ENCODE measurements at places on chromosomes 5 and 9.

GRCh38 chr9:82363682-82364081, 375.1 kb downstream of the SPATA31D1 start:
- DNase-seq, result no peak

DNA sequence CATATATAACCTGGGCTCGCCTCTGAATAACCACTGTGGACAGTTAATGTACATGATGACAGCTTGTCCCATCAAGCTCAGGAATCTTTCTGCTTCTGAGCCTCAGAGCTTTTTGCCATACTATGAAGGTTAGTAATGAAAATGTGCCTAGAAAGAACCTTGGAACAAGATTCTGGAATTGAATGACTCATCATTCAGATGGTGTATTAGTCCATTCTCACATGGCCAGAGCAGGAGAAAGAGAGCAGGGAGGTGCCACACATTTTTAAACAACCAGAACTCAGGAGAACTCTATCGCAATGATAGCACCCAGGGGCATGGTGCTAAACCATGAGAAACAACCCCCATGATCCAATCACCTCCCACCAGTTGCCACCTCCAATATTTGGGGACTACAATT, 542.1 kb downstream of the PRR16 start:
- DNase-seq, result no peak

DNA sequence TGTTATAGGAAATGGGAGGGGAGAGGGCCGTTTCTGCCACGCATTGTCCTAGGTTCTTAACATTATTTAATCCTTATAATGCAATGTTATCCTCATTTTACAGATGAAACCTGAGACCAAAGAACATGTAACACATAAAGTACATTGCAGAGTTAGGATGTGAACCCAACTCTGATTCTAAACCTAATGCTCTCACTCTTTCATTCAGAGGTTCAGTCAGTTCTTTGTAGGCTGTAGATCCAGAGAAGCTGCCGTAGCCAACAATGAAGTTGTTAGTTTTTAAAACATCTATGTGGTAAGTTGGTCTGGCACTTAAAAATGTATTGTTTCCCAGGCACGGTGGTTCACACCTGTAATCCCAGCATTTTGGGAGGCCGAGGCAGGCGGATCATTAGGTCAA, 10.5 kb upstream of the PSMD5 start:
- DNase-seq, result no peak

GRCh38 chr5:156025656-156026055, 301.3 kb upstream of the SGCD start:
- DNase-seq, result no peak

GRCh38 chr5:123605822-123606221, 93.8 kb downstream of the CSNK1G3 start:
- no peak for DNase-seq

GRCh38 chr5:163790497-163790896, 285.1 kb downstream of the MAT2B start:
- no peak for DNase-seq

DNA sequence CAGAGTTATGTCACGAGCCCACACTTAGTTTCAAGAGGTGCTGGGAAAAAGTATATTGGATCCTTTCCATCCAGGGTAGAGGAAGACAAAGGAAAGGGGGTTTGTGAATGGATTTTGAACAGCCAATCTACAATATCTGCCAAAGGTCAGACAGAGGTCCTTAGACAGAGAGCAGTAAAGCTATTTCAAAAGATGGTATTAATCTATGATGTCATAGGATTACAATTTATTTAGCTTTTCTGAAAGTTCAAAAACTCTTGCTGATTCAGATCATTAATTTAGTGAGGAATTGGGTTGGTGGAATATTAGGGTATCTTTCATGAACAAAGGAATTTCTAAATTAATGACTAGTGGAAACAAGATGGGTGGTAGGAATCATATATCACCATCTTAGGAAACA, 126.9 kb downstream of the NTRK2 start:
- no peak for DNase-seq

- no peak for DNase-seq
These were observed 88.8 kb downstream of the SECISBP2 start for GRCh38 chr9:89407070-89407469.

- no peak for DNase-seq
These were observed 119.8 kb upstream of the PANK3 start for GRCh38 chr5:168699002-168699401.

DNA sequence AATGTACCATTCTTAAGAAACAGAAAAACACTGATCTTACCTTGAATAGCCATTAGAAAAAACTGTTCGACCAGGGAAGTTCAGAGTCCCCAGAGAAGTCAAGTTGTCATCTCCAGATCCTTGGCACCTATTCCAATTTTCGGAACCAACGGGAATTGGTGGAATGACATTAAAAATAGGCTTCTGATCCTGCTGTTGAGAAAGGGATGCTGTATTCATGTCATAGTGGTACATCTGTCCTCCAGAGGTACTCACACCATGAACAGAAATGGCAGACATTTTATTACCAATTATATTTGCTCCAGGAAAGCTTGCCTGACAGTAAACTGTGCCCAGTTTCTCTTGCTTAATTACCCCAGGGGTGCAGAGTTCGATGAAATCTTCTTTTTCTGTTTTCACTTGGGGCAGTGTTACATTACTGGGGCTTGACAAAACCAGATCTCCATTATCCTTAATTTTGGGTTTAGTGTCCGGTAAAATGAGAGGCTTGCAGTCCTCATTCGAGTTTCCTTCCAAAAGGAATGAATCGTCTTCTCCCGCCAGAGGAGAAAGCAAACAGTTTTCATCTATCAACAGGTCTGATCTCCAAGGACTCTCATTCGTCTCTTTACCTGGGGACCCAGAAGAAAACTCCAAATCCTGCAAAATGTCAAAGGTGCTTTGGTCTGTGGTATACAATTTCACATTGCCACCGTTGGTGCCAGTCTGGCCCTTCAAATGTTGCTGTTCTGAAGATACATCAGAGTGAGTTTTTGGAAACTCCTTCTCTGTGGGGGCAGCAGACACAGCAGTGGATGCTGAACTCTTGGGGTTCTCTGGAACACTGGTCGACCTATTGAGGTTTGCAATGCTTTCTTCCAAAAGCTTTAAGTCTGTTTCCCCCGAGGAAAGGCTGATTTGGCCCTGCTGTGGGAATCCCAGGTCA, 3.6 kb downstream of the NR3C1 start:
- no peak for DNase-seq

DNA sequence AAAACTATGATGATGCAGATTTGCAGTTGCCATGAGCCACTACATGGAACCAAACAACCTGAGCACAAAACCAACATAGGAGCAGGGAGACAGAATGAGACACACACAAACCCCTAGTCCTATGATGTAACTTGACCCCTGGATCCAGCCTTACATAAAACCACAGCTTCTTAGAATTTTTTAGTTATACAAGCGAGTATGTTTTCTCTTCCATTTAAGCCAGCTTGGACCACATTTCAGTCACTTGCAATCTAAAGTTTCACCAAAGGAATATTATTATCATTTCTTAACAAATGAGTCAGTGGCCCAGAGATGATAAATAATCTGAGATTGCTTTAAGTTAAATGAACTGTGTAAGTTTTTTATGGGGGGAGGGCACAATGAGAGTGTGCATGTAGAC, 6.8 kb downstream of the SPOCK1 start:
- DNase-seq, result no peak

DNA sequence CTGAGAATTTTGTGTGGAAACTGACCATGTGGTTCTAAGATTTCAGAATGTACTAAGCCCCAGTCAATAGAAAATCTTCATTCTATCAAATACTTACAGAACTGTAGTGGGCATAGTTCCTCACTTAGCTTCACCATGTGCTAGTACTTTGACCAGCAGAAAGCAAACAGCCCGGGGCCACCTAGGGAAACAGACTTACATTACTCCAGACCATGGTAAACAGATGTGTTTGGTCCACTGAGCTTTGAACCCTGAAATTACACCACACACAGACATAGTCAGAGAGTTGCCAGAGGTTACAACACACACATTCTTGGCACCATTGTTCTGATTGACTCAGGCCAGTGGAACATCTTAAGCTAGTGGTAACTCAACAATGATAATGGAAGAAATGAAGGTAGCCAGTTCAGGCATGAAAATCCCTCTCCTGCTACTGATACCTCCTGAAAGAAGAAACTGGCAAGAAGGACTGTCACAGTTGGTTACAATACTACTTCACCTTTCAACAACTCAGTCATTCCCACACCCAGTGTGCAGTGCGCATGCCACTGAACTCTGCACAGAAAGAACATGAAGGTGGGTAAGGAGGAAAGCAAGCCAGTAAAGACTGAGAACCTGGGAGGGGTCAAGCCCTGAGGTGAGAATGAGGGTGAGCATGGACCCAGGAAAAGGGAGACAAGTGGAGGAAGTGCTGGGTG, 18.7 kb upstream of the LECT2 start:
- no peak for DNase-seq

- no peak for DNase-seq
These were observed 1077.4 kb upstream of the ARRDC3 start for GRCh38 chr5:92460505-92460904.

GRCh38 chr5:177495243-177496060, 2.0 kb downstream of the PDLIM7 start:
- no peak for DNase-seq

GRCh38 chr9:3342159-3342777, 183.5 kb downstream of the RFX3 start:
- no peak for DNase-seq

DNA sequence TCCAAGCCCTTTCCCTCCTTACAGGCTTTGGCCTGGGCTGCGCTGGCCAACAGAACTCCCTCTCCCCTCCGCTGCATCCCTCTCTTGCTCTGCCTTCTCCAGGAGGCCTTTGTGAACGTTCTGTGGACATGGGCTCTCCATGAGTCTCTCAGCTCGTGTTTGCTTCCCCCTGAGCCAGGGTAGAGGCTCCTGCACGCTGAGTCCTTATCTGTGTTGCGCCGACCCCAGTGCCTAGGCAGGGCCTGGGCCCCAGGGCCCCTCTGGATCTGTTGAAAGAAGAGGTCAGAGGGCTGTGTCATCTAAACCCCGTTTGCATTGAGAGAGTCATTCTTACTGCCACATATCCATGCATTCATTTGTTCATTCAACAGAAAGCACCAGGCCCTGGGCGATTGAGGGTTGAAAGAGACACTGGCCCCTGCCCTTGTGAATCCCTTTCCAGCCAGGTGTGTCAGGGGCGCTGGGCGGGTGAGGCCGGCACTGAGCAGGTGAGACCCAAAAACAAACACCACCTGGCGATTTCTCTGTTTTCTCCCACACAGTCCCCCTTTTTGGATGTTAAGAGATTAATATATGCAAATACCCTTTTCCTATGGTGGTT, 111.2 kb upstream of the IER5L start:
- no peak for DNase-seq

- DNase-seq, result no peak
These were observed 1.9 kb upstream of the CDKN2B start for GRCh38 chr9:22010866-22011625.

- DNase-seq, result no peak
These were observed 66.6 kb upstream of the SPATA31D4 start for GRCh38 chr9:81861644-81862043.

DNA sequence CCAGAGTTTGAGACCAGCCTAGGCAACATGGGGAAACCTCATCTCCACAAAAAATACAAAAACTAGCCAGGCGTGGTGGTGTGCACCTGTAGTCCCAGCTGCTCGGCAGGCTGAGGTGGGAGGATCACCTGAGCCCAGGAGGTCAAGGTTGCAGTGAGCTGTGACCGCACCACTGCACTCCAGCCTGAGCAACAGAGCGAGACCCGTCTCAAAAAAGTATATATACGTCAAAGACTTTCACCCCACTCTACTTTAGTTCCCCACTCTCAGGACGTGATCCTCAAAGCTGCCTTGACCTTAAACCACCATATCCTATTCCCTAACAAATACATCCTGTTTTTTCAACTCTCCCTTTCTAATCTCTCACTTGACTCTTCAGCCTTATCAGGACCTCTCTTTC, 41.0 kb downstream of the PCDHGC5 start:
- DNase-seq, result no peak

GRCh38 chr5:5480481-5481111, 58.1 kb downstream of the ICE1 start:
- no peak for DNase-seq

DNA sequence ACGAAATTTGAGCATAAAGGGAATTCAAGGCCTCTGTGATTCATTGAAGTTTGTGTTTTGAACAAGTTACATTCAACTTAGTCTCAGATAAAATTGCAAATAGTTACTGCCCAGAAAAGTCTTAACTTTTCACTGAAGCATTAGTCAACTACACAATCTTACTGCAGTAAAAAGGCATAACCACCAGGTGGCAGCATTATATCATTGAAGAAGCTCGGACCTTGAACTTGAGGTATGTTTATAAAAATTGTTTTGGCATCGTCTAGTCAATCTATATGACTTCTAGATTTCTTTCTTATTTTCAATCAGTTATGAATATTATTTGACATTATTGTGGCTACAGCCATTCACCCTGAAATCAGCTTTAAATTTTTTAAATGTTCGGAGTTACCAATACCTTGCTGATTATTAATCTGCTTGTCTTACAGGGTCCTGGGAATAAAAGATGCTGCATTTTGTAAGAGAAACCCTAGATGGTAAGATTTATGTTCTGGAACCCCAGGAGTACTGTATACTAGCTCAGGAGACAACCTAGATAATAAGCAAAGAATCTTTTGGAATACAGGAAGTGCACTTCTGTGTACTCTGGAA, 83.9 kb upstream of the GRAMD2B start:
- DNase-seq, result peak; percentile 70

DNA sequence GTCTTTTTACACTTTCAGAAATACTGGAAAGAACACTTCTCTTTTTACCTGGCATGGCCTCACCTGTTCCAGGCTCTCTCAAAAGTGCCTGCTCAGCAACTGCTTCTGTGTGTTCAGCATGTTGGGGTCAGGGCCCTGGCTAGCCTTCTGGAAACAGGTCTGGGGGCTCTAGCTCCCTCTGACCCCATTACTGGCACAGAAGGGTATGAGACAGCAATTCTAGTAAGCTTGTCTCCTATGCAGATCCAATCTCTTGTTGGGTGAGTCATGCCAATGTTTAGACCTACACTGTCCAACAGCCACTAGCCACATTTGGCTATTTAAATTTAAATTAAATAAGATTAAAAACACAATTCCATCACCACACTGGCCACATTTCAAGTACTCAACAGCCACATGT, 80.8 kb downstream of the MAPKAP1 start:
- DNase-seq, result no peak

GRCh38 chr5:163190283-163190682, 247.1 kb upstream of the CCNG1 start:
- DNase-seq, result no peak
